Ecto neural progenitor cell (in vitro differentiated cells): ENCODE measurements at places on chromosomes 12 and 14.

DNA sequence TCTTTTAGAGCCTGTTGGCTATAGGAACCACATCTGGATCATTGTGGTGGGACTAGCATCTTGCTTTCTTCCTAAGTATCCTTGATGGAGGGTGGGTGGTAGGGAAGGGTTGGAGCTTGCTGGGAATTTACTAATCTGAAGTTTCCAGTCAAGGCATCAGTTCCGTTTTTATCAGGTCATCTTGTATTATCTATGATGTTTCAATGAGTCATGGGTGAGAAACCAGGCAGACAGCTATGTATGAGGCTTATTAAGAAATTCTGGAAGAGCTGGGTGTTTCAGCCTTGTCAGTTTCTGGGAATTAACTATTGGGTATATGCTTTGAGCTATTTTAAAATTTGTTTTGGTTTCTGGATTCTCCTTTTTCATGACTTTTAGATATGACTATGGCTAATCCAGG lies 11.3 kb downstream of the TSFM start:
- no peak for DNase-seq

- no peak for DNase-seq
Measured at GRCh38 chr14:82850576-82850975, 1316.9 kb upstream of the SEL1L start.

GRCh38 chr14:101960225-101960624 lies 4.1 kb upstream of the DYNC1H1 start:
- DNase-seq = no peak

GRCh38 chr12:54997929-54998522 lies 13.5 kb upstream of the TESPA1 start:
- DNase-seq = no peak

DNA sequence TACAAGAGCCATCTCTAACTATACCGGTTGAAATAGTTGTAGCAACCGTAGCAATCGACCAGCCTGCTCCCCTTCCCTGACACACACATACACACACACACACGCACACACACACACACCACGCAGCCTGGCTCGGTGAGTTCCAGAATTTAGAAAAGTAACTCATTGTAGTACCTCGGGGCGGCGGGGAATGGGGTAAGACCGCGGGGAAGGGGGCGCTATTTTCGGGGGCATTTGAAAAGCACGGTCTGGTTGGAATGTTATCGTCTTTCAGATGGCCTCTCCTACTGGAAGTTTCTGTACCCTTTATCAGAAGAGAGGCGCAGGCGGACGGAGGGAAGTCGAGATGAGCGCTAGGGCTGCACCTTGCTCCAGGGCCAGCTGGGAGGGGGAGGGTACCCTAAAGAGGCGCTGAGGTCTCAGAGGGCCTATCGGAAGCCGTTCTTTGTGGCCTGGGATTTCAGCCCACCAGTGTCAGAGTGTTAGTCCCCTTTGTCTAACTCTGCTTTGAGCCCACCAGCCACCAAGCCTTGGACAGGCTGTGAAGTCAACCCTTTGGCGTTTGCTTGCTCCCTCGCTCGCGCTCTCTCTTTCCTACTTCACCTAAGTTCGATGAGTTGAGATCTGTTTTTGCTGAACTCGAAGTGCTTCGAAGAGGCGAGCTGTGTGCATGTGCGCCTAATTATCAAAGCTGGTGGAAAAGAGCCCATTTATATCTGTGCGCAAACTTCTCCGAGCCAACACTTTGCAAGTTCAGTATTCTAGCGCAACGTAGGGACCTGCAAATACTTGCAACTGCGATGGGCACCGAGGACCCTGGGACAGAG lies 837 bp downstream of the COL2A1 start:
- peak; percentile 75 for DNase-seq

- no peak for DNase-seq
Measured at GRCh38 chr12:29427964-29428363, 47.0 kb upstream of the ERGIC2 start.

DNA sequence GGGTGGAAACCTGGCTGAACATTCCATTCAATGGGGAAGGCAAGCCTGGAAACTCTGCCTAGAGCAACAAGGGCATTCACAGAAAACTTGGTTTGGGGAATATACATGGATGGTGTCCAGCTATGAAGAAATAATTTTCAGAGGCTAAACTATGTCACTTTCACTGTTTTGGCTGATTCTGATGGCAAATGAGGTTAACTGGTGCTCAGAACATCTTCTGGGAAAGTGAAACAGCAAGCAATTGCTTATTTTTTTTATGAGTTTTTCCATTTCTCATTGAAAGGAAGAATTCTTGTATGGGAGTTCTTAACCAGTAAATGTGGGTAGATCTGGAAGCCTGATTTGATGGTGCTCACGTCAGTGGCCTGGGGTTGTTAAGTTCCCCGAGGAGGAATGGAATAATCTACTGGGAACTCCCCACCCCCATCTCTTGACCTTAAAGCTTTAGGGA lies 132.8 kb upstream of the BTG1 start:
- DNase-seq = no peak

DNA sequence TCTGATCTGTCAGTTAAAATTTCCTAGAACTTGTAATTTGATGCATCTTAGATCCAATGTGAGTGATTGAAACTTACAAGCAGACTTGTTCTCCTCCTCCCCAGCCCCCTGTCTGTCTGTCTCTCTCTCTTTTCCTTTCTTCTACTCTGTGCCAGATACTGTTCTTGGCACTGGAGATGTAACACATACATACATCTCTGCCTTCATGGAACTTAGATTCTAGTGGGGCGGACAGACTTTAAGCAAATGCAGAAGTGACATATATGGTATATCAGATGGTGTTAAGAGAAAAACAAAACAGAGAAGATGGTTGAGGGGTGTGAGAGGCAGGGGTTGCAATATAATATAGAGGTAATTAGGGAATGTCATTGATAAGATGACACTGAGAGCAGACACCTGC lies 6.6 kb downstream of the CHST11 start:
- DNase-seq = no peak

DNA sequence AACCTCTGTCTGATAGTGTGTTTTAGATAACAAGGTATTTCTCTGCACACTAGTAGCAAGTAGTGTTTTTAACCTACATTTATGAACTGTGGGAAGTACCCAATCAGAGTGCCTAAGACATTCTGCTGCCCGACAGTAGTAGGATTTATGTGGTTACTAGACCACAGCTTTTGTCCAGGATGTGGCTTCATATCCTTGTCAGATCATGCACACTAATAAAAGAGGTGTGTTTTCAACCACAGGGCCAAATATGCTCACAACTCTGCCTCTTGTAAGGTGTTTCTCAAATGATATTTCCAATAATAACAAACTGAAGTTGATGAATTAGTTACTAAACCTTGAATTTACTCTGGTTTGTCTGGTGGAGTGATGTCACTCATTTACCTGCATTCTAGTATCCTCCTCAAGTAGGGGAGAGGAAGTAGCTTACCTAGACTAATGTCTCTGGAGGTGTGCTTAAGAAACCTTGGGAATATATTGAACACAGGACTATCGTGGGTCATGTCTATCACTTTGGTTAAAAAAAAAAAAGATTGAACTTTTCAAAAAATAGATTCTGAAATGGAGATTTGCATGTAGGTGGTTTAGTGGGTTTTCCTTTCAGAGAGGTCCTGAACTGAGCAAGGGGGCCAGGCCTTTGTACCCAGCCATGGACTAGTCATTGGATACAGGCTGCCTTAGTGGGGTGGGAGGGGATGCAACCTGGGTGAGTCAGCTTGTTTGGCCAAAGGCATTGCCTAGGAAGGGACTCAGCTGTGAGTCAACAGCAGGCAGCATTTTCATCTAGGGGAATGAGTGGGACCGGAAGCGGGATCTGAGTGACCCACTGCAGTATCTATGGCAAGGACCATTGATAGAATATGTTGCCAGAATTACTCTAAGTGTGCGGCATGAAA lies 14.1 kb downstream of the FBXW8 start:
- DNase-seq = no peak
